Nucleus accumbens (tissue), 56 donors: ENCODE measurements at places on chromosomes 5 and 9.

DNA sequence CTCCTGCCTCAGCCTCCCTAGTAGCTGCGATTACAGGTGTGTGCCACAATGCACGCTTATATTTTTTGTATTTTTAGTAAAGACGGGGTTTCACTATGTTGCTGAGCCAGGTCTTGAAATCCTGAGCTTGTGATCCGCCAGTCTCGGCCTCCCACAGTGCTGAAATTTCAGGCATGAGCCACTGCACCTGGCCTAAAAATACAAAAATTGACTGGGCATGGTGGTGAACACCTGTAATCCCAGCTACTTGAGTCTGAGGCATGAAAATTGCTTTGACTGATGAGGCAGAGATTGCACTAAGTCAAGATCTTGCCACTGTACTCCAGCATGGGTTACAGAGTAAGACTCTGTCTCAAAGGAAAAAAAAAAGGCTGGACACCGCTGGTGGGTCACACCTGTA lies 13.1 kb upstream of the DYNC2I2 start:
- no peak for DNase-seq

- DNase-seq, result no peak
Measured at GRCh38 chr9:98540476-98540875, 168.3 kb downstream of the GABBR2 start.

- peak; percentile 40 for DNase-seq
Measured at GRCh38 chr9:120914396-120914795, 12.2 kb downstream of the TRAF1 start.

DNA sequence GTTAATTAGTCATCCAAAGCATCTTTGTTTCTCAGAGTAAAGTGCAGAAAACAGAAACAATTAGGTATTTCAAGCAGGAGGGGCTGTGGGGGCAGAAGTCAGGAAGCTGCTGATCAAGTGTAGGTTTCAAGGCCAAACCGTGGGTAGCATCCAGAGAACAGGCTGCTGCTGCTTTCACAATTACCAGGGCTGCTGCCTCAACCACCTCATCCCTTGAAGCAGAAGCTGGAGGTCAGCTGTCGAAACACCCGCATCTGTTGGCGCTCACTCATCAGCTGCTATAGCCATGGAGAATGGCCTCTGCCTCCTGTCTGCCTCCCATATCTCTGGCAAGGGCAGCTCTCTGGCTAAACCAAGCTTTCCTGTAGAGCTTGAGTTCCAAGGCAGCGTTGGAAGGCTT lies 122.9 kb upstream of the OSMR start:
- DNase-seq, result no peak

DNA sequence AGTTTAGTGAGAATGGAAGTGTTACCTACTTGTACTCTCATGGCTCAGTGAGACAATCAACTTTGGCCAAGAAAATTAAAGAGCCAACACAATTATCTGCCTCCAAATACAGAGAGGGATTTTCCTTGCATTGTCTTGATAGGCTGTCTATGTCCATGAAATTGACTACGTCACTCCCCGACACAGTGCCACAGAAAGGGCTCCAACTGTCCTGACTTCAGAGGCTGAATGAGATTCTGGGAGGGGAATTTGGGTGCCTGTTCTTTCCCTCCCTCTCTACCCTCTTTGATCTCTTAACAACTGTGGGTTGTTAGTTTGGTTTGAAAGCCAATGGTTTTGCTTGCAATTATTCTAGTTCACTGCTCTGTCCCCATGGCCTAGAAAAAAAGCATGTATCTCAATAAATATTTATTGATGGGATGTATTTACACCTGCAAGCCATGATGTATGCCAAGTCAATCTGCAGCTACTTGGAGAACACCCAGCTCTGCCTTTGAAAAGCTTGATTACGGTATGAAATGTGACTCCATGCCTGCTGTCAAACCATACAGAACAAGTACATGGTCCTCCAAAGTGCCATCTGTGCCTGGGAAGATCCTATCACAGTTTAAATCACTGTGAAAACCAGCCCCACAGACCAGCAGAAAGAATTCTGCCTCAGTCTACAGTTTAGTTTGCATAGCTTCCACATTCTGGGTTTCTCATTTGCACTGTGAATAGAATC lies 37.3 kb downstream of the CAPSL start:
- no peak for DNase-seq

GRCh38 chr9:134396258-134396742 lies 70.0 kb downstream of the RXRA start:
- no peak for DNase-seq

DNA sequence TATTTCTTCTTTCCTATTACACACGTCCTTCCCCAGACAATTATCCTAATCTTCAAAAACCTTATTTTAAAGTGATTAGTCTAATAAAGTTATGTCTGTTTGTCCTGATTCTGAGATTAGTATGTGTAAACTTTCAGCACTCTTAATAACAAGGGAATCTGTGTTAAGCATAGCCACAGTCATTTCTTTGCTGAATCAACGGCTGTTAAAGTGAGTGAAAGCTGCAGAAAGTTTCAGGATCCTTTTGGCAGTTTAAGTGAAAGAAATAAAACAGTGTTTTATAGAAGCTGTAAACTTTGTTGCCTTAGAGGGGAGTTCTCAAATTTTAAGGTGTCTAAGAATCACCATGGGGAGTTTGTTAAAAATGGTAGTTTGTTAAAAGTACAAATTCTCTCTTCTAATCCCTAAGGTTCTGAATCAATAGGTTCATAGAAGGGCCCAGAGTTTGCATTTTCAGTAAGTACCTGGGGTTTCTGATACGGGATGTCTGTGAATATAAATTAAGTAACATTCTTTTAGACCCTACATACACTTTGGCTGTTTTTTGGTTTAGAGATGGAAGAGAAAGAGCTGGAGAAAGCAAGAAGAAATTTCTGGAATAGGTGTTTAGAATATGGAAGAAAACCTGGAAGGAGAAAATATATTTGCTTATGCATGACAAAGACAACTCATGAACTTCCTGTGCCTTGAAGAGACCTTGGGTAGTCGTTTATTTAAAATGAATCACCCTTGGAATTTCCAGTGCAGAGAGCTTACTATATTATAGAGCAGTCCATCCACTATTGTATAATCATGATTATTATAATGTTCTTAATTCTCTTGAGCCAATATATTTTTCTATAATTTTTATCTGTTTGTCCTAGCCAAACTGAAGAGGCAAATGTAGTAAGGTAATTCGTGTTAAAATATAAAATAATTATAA lies 45.7 kb downstream of the SCAMP1 start:
- no peak for DNase-seq

DNA sequence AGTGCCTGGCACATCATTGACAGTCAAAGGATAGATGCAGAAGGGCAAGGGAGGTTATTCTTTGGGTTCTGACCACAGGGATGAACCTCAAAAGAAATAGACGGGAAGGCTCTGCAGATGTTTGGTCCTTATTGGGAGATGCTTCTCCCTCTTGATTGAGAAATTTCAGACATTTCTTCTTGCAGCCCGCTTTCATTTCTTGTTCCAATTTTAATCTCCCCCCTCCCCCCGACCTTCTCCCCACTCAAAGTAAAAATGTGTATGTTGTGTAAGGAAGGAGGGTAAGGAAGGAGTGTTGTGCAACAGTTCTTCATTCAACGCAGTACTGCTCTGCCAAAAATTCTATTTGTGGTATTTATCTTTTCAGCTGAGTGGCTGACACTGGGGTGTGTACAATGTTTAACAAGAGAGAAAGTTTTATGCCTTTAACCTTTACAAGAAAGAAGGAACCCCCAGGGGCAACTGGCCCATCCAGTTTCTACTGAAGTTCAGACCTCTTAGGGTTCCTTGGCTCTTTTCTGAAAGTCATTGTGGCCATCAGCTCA lies 46.3 kb upstream of the TNFSF15 start:
- DNase-seq, result no peak

DNA sequence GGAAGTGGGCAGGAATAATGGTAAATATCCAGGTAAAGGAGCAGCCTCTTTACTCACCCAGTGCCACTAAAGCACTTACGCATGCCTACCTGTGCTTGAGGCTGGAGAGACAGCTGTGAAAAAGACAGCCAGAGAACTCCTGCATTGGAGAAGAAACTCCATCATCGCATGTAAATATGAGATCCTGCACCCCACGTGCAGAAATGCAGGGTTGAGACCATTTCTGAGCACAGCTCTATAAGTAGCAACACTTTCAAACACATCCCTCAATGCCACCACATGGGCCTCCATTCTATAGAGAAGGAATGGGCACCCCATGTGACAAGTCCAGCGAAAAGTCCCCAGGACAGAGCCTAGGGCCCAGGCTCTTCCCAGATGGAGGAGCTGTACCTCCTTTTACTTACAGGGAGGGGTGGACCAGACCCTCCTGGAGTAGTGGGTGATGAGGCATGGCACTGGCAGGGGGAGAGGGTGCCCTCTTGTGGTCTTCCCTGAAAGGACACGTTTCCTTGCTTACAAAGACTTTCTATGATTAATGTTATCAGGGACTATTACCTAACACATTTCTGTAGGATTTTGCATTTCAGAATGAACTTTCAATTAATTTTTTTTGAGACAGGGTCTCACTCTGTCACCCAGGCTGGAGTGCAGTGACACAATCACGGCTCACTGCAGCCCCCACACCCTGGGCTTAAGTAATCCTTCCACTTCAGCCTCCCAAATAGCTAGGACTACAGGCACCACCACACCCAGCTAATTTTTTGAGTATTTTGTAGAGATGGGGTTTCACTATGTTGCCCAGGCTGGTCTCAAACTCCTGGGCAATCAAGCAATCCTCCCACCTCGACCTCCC lies 55.3 kb upstream of the IL17B start:
- DNase-seq, result no peak
